ENCODE measurements at places on chromosomes 2 and 18.

- DNase-seq: no peak
Measured at GRCh38 chr18:10441472-10441871, 13.0 kb upstream of the APCDD1 start.

DNA sequence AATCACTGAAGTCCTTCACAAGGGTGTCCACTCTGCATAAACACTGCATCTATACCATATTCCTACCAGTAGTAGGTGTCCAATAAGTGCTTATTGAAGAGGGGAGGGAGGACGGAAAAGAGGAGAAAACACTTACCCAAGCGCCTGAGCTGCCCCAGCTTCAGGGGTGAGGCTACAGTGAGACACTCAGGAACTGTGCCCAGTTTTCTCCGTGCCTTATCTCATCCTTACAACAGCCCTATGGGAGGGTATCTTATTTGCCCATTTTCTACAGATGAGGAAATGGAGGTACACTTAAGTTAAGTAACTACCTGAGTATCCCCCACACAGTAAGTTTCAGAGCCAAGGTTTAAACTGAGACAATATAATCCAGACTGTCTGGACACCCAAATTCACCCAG lies 41.5 kb downstream of the RNF152 start:
- no peak for DNase-seq

- no peak for DNase-seq
Measured at GRCh38 chr2:144354953-144355352, 165.0 kb downstream of the ZEB2 start.

- DNase-seq: no peak
Measured at GRCh38 chr18:35808796-35809195, 163.7 kb upstream of the RMP24 start.

- DNase-seq: no peak
Measured at GRCh38 chr2:197455428-197455827, 2.1 kb downstream of the COQ10B start.

GRCh38 chr2:5674026-5674340 lies 18.2 kb upstream of the SOX11 start:
- no peak for DNase-seq

- no peak for DNase-seq
Measured at GRCh38 chr2:16396171-16396570, 269.5 kb downstream of the CYRIA start.

- DNase-seq: no peak
Measured at GRCh38 chr18:23712445-23712844, 23.2 kb downstream of the LAMA3 start.

DNA sequence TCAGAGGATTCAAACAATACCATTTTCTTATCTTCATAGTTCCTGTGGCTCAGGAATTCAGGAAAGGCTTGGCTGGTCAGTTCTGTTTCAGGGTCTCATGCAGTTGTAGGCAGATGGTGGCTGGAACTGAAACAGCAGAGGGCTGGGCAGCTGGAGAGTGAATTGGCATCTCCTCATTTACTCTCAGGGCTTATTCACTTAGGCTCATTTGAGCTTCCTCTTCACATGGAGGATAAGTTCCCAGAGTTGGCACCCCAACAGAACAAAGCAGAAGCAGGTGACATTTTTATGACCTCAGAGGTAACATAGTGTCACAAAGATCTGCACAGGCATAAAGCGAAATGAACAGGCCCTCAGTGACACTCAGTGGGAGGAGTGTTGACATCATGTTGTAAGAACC lies 66.1 kb downstream of the RBBP8 start:
- DNase-seq: no peak

GRCh38 chr2:38557981-38558380 lies 44.7 kb downstream of the HNRNPLL start:
- no peak for DNase-seq

DNA sequence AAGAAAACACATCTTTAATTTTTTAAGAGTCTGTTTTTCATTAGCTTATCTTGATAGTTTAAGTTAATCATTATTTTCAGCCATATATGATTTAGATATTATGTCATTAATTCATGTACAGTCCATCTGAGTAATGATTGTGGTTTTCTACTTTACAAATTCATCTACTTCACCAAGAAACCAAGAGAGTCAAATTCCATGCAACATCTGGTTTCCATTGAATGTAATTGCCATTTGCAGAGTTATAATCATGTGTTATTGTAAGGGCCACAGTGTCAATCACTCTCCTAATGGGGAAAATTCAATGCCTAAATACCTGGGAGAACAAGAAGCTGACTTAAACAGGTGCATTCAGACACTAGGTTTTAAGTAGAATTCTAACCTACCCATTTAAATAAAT lies 217.2 kb upstream of the OSR1 start:
- DNase-seq: peak; percentile 36

DNA sequence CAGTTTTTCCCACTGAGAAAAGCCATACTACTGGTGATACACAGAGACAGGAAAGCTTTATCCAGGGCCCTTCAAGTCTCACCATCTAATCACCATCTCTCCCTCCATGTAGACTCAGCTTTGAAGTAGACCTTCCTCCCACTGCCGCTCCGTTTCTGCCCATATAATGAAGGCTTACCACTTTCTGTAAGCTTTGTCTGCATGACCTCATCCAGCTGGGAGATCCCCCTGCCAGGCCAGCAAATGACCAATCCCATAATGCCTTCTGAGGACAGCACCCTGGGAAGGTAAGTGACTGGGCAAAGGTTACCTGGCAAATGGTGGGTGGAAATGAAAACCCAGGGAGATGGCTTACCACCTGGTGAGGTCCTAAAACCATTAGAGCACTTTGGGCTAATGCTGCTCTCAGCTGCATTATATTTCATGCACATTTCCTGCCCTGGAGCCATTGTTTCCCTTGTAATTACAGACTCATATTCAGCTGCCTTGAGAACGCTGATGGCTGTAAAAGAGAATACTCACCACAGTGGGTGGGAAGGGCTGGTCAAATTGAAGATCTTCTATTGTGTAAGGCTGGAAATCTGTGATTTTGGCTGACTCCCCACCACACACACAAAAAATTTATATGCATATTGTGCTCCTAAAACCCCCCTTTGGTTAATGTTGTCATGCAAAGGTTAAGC lies 350.7 kb upstream of the SYT4 start:
- no peak for DNase-seq

DNA sequence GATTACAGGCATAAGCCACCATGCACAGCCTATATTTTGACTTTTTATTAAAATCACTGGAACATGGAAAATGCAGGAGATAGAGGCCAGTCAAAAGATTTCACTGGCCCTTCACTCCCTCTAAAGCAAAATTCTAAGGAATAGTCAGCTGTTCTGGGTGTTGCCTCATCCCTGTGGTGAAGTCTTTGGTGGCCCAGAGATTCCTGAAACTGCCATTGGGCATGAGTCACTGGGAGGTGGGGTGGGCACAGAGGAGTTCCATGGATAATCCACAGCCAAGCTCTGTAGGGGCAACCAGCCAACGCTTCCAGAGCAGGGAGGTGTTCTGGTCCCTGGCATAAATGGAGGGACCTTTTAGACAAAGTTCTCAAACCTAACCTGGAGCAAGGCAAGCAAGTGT lies 89.7 kb upstream of the TTC39C start:
- peak; percentile 57 for DNase-seq

- DNase-seq: no peak
Measured at GRCh38 chr2:111048856-111049768, 71.6 kb upstream of the BCL2L11 start.

GRCh38 chr18:24398540-24398939 lies 916 bp upstream of the OSBPL1A start:
- DNase-seq: no peak

DNA sequence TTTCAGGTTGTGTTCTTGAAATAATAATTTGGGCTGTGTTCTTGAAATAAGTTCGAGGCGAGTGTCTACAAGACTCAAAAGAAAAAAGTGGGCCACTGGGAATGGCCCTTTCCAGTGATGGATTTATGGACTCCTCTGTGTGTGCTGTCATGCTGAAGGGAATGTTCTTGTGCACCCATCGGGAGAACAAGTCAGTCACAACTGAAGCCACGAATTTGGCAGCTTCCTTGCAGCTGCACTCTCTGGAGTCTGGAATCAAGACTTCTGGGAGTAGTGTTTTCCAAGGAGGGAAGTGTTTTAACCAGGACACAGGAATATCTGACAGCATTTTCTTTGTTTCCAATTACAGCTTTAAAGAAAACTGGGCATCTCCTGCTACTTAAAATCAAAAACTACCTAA lies 620 bp downstream of the SLC14A1 start:
- no peak for DNase-seq
